ENCODE measurements at places on chromosomes 1 and 21.

- DNase-seq, result no peak
Measured at GRCh38 chr1:18532390-18533170, 51.9 kb downstream of the KLHDC7A start.

DNA sequence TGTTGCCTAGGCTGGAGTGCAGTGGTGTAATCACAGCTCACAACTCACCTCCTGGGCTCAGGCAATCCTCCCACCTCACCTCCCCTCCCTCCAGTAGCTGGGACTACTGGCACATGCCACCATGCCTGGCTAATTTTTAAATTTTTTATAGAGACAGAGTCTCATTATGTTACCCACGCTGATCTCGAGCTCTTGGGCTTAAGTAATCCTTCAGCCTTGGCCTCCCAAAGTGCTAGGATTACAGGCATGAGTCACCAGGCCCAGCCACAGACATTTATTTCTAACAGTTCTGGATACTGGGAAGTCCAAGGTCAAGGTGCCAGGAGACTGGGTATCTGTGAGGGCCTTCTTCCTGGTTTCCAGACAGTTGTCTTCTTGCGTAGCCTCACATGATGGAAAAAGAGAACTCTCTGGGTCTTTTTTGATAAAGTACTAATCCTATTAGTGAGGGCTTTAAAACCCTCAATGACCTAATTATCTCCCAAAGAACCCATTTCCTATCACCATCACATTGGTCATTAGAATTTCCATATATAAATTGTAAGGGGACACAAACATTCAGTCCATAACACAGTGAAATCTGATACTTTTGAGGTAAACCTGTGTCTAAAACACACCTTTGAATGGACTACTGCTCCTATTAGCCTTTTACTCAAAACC is 67.9 kb downstream of the PHACTR4 start:
- no peak for DNase-seq

DNA sequence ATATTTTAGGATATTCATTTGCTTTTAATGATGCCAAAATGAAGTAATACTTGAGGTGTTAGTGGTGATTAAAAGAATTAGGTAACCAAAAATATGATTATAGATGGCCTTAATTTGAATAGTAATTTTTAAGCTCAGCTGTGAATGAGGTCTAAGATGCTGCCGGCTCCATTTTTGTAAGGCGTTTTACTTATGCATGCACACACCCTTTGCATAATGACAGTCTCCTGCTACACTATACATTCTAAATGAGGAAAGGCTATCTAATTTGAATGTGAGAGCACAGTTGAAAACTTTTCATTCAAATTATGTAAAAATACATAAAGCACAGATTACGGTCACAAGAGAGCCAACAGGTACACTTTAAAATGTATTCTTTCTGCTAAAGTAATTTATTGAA is 41.6 kb downstream of the RGS21 start:
- no peak for DNase-seq

GRCh38 chr1:228149406-228150119 is at the start of gene GJC2:
Gene GJC2, plus strand, starts transcription at chr1:228149930. Its CDS starts 7,829 bp downstream, at chr1:228157759.
- DNase-seq, result no peak

GRCh38 chr1:5430911-5431697 is 561.1 kb downstream of the NPHP4 start:
- no peak for DNase-seq

GRCh38 chr21:46003575-46004007 is 22.0 kb downstream of the COL6A1 start:
- no peak for DNase-seq

- DNase-seq, result peak; percentile 51
Measured at GRCh38 chr1:155975375-155976061, 2.8 kb downstream of the ARHGEF2 start.

DNA sequence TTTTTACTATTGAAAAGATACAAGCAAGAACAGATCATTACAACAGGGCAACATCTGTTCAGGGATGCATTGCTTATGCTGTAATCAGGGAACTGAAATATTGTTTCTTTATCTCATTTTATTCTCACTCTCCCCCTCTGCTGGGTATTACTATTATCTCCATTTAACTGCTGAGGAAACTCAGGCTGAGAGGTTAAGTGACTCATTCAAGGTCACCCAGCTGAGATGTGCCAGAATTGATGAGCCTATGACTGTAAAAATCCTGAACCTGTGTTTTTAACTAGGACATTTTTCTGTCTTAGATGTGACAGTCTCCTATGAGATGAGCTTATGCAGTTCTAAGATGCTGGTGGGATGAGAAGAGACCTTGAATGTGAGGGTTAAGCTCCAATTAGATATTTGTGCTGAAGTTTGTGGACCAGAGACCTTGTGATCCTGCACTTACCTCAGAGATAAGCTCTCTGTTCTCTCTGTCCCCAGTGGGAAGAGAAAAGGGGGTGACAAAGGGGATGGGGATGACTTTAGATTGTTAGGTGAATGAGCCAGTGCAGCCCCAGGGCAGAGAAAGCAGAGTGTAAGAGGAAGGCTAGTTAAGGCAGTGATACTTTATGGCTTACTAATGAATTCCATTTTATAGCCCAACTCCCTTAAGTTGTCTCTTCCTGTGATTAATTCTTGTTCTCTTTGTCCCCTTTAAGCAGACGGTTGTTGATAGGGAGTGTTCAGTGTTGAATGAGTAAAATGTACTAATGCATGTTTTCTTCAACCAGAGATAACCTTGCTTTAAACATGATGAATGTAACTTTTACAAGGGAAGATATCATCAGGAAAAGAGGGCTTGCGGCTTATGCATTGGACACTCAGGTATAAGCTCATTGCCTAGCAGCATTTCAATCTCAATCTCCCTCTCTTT is 111.4 kb downstream of the HLX start:
- no peak for DNase-seq

- DNase-seq, result no peak
Measured at GRCh38 chr1:7253988-7254587, 468.8 kb downstream of the CAMTA1 start.

- DNase-seq, result no peak
Measured at GRCh38 chr1:241074507-241074906, 282.5 kb downstream of the RGS7 start.

GRCh38 chr1:199135901-199136300 is 497.1 kb downstream of the PTPRC start:
- no peak for DNase-seq

DNA sequence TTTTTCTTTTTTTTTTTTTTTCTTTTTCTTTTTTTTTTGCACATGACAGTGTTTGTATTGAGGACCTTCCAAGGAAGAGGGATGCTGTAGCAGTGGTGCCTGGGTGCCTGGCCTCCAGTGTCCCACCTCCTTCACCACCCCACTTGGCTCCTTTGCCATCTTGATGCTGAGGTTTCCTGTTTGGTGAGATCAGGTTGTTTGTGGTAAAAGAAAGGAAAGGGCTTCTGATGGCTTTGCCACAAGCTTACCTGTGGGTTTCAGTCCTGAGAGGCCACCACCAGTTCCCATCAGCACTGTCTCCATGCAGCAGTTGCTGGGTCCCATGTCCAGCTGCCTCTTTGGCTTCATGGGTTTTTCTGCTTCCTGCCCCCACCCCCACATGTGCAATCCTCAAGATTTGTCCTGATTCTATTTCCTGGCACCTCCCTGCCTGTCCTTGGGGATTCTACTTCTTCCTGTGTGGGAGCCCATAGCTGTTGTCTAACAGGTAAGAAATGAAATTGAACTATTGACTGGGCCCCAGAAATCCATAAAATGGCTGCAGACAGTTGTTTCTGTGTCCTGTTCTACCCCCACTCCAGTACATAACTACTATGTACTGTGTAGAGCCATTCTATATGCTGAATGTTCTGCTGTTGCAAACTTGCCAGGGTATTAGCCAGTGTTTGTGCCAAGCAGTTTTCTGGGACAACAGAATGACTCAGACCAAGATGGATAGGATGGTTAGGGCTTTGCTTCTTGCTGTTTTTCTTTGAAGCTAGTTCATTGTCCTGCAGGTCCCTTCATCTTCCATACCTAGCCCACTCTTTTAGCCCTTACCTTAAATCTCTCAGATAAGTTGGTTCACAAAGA is 4.2 kb upstream of the CCDC28B start:
- DNase-seq, result no peak

- DNase-seq, result no peak
Measured at GRCh38 chr1:54379555-54380289, 26.5 kb downstream of the SSBP3 start.

DNA sequence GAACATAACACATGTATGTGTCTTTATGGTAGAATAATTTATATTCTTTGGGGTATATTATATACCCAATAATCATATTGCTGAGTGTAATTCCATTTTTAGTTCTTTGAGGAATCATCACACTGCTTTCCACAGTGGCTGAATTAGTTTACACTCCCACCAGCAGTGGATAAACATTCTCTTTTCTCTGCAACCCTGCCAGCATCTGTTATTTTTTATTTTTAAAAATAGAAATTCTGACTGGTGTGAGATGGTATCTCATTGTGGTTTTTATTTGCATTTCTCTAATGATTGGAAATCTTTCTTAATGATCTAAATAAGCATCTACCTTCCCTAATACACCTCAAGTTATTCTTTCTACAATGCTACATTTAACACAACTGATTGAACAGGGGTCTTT is 346.2 kb upstream of the LYPLAL1 start:
- DNase-seq, result no peak

DNA sequence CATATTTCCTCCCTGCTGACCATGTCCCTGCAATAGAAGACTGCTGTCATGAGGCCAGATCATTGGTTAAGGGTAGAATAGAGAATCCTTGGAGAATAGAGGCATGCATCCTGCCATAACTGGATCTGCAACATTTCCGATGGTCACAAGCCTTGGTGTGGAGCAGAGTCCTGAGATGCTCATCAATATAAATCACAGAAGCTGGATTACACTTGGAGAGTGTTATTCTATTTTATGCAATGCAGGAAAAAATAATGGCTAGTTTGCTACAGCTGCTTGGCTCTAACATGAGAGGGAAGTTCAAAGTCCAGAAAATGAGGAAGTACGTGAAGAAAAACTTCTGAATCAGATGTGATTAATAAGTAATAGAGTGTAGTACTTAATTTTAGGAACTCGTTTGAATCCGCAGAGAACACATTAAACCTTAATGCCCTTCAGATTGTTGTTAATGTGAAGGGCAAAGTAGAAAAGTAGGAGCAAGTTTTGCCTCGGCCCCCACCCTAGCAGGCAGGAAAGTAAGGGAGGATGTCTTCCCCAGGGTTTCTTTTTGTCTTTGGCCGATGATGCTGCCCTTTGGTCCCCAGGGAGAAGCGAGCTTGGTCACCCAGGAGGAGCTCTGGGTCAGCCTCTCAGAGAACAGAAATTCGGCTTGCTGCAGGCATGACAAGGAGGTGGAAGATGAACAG is 59.5 kb downstream of the KCNK1 start:
- DNase-seq, result no peak

DNA sequence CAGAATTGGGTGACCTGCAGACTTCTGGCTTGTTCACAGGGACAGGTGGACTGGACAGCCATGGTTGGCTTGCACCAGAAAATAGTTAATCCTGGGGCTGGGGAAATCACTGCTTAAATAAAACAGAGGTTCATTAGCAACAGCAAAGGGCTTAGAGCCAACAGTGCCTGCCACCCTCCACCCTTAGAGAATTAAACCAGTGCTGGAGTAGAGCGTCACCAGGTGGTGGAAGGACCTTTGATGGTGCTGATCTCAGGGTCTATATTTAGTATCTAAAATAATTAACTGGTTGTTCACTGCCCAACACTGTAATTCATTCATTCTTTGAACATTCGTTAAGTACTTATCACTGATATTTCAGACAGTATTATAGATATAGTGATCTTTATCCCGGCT is 34.7 kb upstream of the PDE9A start:
- peak; percentile 11 for DNase-seq

GRCh38 chr21:18646116-18646515 is 242.5 kb upstream of the TMPRSS15 start:
- no peak for DNase-seq

GRCh38 chr1:65009176-65009575 is 42.8 kb upstream of the JAK1 start:
- no peak for DNase-seq

DNA sequence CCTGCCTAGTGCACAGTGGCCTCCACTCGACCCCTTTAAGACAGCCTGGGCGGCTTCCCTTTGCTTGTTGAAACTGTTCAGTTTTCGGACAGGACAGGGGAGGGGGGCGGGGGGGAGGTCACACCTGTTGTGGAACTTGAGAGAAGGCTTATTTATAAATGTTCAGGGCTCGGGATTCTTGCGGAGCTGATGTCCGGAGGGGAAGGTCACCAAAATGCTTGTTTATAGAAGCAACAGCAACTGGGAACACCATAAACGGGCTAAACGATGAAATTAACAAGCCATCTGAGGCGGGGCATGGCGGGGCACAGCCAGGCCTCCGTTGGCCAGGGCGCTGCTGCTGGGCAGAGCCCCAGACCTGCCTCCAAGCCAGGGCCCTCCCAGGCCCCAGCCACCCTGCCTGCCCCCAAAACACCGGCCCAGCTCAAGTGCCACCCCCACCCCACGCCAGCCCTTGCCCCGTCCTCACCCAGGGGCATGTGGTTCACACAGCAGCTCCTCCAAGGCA is 59.8 kb upstream of the CASZ1 start:
- no peak for DNase-seq

DNA sequence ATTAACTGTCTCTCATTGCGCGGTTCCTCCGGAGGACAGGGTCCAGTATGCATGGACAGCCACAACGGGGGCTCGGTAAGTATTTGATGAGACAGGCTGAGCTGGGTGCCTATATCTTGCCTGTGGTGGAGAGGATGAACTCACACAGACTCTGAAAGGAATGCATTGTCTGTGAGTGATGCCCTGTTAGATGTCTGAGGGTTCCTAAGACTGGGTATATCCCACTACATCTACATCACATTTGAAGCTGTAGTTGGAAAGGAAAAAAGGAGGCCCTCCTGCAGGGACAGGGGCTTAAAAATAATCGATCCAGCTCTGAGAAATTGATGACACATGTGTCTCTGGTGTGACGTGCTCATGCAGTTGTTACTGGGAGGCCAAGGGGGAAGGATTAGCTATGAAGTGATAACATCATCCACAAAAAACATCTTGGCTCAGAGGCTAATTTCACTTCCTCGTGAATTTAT is 1.9 kb downstream of the ADARB1 start:
- DNase-seq, result no peak

GRCh38 chr1:180612632-180613031 is 19.2 kb upstream of the XPR1 start:
- no peak for DNase-seq

DNA sequence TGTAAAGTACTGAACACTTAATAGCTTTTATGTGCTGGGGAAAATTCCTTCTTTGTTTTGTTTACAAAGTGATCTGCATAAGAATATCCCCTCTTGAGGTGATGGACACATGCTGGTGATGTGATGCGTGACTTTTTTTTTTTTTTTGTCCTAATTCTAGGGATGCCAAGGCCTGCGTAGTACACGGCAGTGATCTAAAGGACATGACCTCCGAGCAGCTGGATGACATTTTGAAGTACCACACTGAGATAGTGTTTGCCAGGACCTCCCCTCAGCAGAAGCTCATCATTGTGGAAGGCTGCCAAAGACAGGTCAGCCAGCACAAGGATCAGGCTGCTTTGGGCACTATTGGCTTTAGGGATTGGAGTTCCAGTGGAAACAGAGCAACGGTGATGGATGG is 24.7 kb downstream of the ATP1A1 start:
- DNase-seq, result no peak

GRCh38 chr1:17245816-17246325 is 3.0 kb upstream of the PADI3 start:
- DNase-seq, result no peak

Data from NCI-H1694 treated with DMSO at 0.1 percent for 48 hours (cell line).